NCI-H1105 treated with DMSO at 0.1 percent for 48 hours (cell line): ENCODE measurements at places on chromosomes 5 and 9.
A peak's percentile ranks its signal among the peaks of the same experiment; 100 is the strongest.

DNA sequence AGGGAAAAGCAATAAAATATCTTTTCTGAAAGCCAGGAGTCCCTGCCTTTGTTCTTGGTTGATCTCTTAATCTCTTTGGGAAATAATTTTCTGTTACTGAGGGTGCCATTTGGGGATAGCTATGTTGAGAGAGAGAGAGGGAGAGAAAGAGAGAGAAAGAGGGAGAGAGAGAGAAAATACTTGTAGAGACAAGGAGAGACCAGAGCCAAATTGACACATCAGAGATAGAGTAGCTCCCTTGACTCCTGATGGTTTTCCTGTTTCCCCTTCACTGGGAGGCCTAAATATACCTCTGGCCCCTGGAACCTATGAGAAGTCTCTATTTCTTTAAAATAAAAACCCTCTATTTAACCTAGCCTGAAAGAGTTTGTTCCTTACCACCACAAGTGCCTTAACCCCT lies 14.9 kb downstream of the CMYA5 start:
- no peak for DNase-seq

DNA sequence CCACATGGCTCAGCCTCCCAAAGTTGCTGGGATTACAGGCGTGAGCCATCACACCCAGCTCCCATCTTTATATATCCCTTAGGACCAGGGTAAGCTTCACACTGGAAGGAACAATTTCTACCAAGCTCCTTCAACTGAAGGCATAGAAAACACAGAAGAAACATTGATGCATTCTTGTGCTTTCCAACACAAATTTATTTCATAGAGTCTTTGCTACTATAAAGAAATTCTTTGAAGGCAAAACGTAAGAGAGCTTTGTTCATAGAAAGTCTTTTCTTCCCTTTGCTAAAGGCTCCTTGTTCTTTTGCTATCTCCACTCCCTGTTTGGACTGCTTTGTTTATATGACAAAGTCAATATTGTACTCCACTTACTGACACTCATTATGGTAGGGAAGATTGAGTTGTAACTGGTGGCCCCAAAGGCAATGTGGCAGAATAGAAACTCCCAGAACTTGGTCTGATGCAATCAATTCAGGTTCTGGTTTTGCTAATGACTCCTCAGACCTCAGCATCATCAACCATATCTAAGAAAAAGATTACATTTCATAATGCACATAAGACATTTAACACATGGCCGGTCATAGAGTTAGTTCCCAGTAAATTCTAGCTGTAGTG lies 97.4 kb upstream of the CLINT1 start:
- DNase-seq: no peak

DNA sequence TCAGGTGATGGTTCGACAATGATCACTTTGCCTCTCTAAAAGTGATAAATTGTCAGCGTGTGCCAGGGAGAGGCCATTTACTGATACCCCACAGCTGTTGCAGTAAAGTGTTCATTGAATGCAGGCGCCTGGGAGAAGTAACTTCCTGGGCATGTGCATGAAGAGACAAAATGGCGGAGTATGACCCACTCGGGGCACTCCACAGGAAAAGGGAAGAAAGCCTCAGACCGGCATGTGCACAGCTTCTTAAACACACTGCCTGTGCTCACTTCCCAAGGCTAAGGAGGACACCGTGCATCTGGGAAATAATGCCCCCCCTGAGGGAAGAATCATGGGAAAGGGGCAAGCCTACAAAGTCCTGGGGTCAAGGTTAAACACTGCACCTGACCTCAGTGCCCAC lies 329.5 kb downstream of the ICE1 start:
- peak; percentile 91 for DNase-seq

GRCh38 chr5:159453209-159453608 lies 122.9 kb upstream of the IL12B start:
- DNase-seq: no peak

- DNase-seq: no peak
These were observed 114.1 kb downstream of the PCSK5 start for GRCh38 chr9:76004526-76004925.

GRCh38 chr9:103649086-103649485 lies 445.0 kb upstream of the SMC2 start:
- peak; percentile 81 for DNase-seq

DNA sequence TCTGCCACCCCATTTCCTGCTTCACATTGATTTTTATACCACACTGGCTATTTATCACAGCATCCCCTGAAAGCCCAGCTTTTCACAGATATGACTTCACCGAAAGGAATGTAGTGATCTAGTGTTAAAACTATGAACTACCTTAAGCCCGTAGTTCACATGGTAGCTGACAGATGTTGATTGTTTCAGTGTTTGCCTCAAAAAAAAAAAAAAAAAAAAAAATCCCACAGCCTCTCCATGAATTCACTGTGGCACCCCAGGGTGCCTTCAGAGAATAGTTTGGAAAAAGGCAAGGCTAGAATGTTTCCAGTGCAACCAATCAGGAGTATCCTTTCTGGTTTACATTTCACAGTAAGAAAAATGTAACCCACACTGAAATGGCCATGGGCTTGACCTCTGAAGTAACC lies 37.1 kb downstream of the GLIS3 start:
- DNase-seq: no peak

- no peak for DNase-seq
These were observed 135.9 kb downstream of the RNF180 start for GRCh38 chr5:64301566-64301965.

GRCh38 chr5:7881091-7881490 lies 12.1 kb downstream of the MTRR start:
- DNase-seq: no peak

DNA sequence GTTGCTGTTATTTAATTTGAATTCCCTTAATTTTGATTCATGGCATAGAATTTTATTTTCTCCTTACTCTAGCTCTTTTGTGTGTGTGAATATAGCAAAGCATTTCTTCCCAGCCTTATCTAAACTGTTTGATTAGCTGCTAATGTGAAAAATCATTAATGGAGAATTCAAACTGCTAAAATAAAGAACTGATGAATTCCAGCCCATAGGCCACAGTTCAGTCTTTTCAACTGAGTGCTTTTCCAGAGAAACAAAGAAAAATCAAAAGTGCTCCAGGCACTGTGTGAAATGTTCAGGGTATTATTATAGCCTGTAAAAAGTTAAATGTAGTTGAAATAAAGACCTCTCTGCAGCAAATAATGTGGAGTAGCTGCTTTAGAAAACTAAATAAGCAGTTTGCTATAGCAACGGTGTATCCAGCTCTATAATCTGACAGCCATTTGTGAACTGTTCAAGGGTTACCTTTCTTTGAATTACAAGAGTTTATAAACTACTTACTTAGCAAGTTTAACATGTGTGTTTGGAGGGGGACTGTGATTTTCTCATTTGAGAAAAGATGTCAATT lies 123.8 kb downstream of the GIN1 start:
- no peak for DNase-seq

GRCh38 chr9:16344343-16344742 lies 526.1 kb downstream of the BNC2 start:
- DNase-seq: no peak
